ENCODE measurements at places on chromosomes 5 and 9. TPM values are rescaled to one million over a fixed set of nuclear protein-coding genes. Genes with fewer than 3 reads are reported as not detected.

NKD2 gene
- 3.1 TPM for total RNA-seq

PCDHA13 gene
- total RNA-seq = not detected

NTRK2 gene
- total RNA-seq = under 0.01 TPM

EGFL7 gene
- total RNA-seq = 374 TPM

HAND1 gene
- total RNA-seq = not detected

TNC gene
- 1.6 TPM for total RNA-seq

COMMD10 gene
- total RNA-seq = 26.2 TPM

ADAMTS19 gene
- not detected for total RNA-seq

SIGMAR1 gene
- 48.1 TPM for total RNA-seq

PCDHGC3 gene
- 6.5 TPM for total RNA-seq

TAF1L gene
- total RNA-seq = not detected

GRHPR gene
- total RNA-seq = 101 TPM

RIC1 gene
- 46.3 TPM for total RNA-seq

PRR16 gene
- total RNA-seq = not detected

FAM78A gene
- 5.3 TPM for total RNA-seq

HK3 gene
- total RNA-seq = under 0.01 TPM

NSUN2 gene
- total RNA-seq = 95.4 TPM

SPATA31C1 gene
- not detected for total RNA-seq

NUTM2G gene
- total RNA-seq = not detected

FAM163B gene
- total RNA-seq = not detected

SLC34A3 gene
- not detected for total RNA-seq

SAXO1 gene
- total RNA-seq = under 0.01 TPM

ZDHHC11 gene
- 2.1 TPM for total RNA-seq

TEX53 gene
- not detected for total RNA-seq

ROPN1L gene
- total RNA-seq = 1.6 TPM

G3BP1 gene
- 240 TPM for total RNA-seq

C5orf46 gene
- not detected for total RNA-seq

ZNF462 gene
- 6.8 TPM for total RNA-seq

ANKRD18A gene
- not detected for total RNA-seq

KIF4B gene
- 0.38 TPM for total RNA-seq

CRHBP gene
- total RNA-seq = 0.49 TPM

FAM169A gene
- total RNA-seq = 4.3 TPM

SV2C gene
- not detected for total RNA-seq

MYMK gene
- total RNA-seq = not detected

PRDM9 gene
- not detected for total RNA-seq

LCN9 gene
- total RNA-seq = not detected

PIP5KL1 gene
- total RNA-seq = 0.97 TPM

KCNV2 gene
- not detected for total RNA-seq

WHRN gene
- total RNA-seq = under 0.01 TPM

PLPPR1 gene
- total RNA-seq = not detected

ARID3C gene
- total RNA-seq = not detected

TMC1 gene
- 1.3 TPM for total RNA-seq

APBA1 gene
- 33.0 TPM for total RNA-seq

SMAD5 gene
- total RNA-seq = 39.6 TPM

Measured in bladder microvascular endothelial cell (primary cell).